ENCODE measurements at places on chromosomes 4 and X.

DNA sequence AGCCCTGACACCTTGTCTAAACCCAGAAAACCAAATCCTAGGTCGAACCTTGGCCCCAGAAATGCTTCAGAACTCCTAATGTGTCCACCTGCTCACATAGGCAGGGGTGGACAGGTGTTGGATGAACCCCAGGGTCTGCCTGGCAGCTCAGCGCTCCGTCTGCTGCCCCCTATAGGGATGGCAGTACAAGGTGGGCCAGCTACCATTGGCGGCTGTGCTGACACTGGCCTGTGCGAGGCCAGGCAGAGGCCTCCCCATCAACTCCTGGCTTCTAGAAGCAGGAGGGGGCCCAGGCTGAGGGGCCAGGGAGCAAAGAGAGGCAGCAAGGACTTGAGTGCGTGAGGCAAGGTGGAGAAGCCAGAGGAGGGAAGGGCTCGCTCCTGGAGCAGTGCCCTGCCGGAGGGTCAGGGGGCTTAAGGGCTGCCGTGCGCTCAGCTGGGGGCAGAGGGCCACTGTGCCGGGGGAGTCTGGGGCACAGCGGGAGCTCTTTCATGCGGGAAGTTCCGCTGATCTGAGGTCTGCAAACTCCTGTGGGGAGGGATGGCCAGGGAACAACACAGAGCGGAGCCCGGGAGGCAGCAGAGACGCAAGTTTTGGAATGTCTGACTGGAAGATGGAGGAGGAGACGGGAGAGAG lies 20.6 kb downstream of the CCNQ start:
- DNase-seq: no peak

- DNase-seq: no peak
Measured at GRCh38 chr4:156962528-156962974, 9.0 kb downstream of the PDGFC start.

GRCh38 chr4:150746156-150746555 lies 164.2 kb downstream of the MAB21L2 start:
- no peak for DNase-seq

DNA sequence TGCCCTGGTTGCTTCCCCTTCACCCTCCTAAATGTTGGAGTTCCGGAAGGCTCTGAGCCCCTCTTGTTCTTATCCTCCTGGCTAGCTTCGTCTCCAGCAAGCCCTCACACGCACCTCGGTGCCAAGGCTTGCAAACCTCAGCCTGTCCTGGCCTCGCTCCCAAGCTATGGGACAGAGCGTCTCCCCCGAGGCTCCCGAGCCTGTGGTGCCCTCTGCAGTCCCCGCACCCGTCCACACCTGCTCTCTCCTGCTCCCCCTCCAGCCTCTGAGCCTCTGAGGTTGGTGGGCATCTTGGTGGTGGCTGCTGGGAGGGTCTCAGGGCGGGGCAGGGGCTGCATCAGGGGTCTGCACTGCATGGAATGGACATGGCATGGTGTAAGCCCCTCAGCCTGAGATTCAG lies 63.2 kb downstream of the TRMT44 start:
- DNase-seq: no peak

- no peak for DNase-seq
Measured at GRCh38 chr4:140504261-140504660, 6.2 kb upstream of the MGAT4D start.

- DNase-seq: no peak
Measured at GRCh38 chr4:108142870-108143269, 25.9 kb downstream of the LEF1 start.

- no peak for DNase-seq
Measured at GRCh38 chr4:126955292-126956183, 677.2 kb upstream of the INTU start.

DNA sequence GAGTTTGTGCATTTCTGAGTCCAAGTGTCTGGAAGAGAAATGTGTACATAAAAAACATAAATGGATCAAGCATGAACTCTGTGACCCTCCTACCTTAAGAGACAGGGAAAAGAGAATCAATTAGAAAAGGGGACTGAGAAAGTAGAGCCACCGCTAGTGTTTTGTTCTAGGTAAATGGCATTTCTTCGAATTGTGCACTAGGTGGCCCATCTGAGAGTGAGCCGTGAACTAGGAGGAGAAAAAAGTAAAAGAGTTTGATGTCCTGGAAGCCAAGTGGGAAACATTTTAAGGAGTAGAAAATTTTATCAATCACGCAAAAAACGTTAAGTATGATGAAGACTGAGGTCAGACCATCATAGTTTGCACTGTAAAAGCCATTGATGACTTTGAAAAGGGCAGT lies 55.1 kb downstream of the NAF1 start:
- DNase-seq: peak; percentile 20

DNA sequence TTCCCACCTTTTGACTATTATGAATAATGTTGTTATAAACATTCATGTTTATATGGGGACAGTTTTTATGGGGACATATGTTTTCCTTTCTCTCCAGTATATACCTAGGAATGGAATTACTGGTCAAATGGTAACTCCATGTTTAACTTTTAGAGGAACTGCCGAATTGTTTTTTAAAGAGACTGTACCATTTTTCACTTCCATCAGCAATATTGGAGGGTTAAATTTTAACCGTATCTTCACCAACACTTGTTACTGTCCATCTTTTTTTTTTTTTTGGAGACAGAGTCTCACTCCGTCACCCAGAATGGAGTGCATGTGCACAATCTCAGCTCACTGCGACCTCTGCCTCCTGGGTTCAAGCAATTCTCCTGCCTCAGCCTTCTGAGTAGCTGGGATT lies 46.4 kb upstream of the PRPS1 start:
- no peak for DNase-seq

- no peak for DNase-seq
Measured at GRCh38 chrX:2697306-2697705, 6.2 kb downstream of the CD99 start.

DNA sequence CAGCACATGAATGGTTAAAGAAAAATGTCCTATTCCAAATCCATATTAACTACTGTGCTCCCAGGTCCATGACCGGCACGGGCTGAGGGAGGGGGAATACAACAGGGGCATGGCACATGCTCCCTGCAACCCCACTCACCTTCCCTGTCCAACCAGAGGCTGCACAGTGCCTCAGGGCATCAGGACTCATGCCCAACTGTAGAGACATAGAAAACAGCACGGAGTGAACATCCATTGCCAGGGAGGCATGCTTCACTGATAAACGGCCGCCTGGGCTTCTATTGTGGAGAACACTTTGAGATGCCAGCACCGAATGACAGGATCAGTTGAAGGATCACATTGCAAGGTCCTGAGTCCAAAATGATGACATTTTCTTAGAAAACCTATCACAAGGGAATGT lies 140.6 kb downstream of the STK32B start:
- DNase-seq: no peak

GRCh38 chr4:113117358-113117702 lies 67.9 kb downstream of the ANK2 start:
- DNase-seq: no peak

Measured in HEK293T (cell line).